ENCODE measurements at places on chromosomes 1 and 21.

DNA sequence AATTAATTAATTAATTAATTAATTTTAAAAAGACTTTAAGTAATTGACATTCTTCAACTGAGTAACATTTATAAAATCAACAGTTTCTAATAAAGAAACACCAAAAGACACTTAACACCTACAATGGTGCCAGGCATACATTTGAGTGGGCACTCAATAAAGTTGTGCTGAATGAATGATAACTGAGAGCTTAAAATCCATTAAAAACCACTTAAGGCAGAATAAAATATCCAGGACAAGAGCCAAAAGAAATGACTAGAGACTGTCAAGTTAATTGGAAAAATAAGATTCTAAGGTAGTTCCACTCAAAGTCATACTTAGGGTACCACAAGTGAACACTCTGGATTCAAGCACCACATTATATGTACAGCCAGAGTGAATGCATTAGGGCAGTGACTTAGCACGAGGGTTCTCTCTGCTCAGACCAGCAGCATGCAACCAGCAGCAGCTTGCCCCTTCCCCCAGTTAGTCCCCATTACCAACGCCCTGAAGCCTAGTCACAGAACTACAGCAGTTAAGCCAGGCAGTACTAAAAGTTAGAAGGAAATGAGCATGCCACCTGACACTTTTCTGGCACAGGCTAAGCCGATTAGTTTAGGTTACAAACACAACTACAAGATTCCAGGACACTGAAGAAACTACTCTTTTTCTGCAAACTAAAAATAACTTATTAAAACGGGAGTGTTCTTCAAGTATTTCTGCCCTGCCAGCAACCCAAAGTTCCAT lies 46.5 kb downstream of the LUZP1 start:
- no peak for DNase-seq

DNA sequence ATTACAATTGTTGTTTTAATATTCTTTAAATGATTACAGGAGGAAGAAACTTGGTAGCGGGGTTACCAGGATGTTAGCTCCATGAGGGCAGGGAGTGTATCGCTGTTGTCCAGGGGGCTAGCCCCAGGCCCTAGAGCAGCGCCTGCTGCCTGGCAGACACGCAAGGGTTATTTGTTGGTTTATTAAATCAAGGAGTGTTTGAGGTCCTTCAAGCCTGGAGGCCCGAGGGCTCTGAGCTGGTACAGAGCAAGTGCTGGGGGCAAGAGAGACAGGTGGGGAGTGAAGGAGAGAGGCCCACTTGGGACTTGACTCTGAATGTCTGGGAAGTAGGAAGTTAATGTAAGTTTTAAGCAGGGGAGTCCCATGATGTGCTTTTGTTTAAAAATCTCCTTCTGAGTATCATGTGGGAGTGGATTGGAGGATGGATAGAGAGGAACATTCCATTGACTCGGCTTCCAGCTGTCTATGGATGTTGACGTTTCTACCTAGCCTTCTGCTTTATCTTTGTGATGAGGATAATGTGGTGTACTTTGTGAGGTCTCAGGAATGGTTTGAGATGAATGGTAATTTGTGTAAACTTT lies 8.7 kb downstream of the ITSN1 start:
- no peak for DNase-seq

DNA sequence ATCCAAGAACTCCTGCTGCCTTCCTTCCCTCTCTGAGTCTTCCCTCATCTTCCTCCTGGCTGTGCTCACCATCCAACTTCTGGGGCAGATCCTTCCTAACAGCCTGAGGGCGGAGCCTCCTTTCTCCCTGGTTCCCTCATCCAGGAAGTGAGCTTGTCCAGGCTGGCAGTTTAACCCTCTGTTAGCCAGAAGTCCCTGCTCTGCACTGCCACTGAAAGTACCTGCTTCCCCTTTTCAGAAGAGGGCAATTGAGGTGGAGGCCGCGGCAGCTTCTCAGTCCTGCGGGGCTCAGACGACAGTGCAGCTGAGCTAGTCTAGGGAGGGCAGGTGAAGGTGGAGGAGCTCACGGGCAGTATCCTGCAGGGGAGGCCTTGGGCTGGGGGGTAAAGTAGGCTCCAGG lies 149.1 kb downstream of the FCRL5 start:
- no peak for DNase-seq

- no peak for DNase-seq
Measured at GRCh38 chr1:185661971-185662370, 72.2 kb upstream of the HMCN1 start.

GRCh38 chr1:92169214-92170005 lies 48.3 kb upstream of the C1orf146 start:
- DNase-seq, result no peak

- no peak for DNase-seq
Measured at GRCh38 chr1:64734287-64734652, 10.6 kb upstream of the RAVER2 start.

GRCh38 chr1:21300774-21301173 lies 10.5 kb upstream of the ECE1 start:
- no peak for DNase-seq

DNA sequence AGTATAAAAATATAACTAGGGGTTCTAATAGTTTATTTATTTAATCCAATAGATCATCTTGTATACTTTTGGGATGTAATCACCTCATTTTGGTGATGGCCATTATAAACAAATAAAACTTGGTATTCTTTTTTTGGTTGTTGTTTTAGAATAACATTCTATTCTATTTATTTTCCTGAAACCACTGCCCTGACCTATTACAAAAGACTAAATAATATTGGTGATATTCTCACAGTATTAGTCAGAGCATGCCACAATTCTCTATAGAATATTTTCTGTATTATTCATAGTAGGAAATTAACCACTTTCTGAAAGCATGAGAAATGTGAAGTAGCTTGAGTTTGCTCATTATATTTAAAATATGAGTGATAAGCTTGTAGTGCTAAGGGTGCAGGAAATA lies 54.1 kb upstream of the LRRC7 start:
- DNase-seq, result no peak

DNA sequence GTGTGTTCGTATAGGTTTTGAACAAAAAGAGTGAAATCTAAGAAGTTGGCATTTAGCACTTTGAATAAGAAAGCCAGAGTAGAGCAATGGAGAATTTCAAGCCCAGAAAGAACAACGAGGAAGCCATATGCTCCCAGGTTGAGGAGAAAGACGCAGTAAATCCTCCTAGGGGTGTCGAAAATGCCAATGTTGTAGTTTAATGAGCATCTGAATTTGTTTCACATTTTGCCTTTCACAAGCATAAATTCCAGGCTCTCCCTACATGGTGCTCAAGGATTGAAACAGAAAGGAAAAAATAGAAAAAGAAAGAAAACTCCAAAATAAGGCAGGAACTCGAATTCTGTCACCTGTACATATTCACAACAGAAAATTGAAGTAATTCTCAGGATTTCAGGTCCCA lies 264.7 kb upstream of the SGIP1 start:
- DNase-seq, result no peak

DNA sequence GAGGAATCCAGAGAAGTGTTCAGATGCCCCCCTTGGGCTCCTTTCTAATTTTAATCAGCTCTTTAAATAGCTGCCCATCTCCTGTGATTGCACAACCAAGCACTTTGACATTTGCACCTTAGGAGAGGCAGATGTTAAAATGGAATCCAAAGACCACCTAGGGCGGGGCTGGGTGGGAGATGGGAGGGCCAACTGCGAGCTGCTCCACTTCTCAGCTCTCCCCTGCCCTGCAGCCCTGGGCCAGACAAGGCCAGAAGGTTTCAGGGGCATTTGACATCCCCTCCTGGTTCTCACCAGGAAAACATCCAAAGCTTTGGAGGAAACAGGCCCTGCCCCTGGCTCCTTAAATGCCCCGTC lies 106.9 kb downstream of the DHRS3 start:
- DNase-seq, result no peak

DNA sequence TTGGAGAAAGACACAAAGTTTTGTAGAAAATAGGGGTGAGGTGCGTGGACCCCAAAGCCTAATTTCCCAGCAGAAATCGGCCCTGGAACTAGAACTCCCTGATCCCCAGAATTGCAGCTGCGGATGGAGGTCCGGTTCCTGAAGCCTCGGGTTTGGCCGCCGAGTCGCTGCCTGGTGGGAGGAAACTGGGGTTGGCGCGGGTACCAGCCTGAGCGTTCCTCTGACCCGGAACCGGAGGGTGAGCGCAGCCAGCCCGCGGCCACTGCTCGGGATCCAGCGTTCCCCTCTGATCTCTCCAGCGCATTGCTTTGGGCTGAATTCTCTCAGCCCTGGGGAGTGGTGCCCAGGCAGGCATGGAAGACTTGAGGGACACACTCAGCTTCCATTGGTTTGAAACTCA lies 1.6 kb downstream of the ST6GALNAC5 start:
- peak; percentile 78 for DNase-seq

- DNase-seq, result no peak
Measured at GRCh38 chr1:30286988-30287839, 436.2 kb downstream of the MATN1 start.

DNA sequence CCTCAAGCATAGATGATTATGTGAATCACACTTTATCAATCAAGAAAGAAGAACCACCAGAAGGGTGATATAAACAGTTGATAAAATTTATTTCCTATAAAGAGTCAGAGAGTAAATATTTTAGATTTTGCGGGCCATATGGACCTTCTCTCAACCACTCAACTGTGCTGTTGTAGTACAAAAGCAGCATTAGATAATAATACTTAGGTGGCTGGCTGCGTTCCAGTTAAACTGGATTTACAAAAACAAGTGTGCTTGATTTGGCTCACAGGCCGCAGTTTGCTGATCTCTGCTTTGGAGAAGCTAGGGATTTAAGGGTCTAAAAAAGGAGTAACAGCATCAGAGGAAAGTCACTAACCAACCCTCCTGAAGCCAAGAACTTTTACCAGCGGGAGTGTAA lies 1406.0 kb downstream of the KCNT2 start:
- no peak for DNase-seq

GRCh38 chr1:9233241-9233941 lies 1.2 kb upstream of the H6PD start:
- no peak for DNase-seq

DNA sequence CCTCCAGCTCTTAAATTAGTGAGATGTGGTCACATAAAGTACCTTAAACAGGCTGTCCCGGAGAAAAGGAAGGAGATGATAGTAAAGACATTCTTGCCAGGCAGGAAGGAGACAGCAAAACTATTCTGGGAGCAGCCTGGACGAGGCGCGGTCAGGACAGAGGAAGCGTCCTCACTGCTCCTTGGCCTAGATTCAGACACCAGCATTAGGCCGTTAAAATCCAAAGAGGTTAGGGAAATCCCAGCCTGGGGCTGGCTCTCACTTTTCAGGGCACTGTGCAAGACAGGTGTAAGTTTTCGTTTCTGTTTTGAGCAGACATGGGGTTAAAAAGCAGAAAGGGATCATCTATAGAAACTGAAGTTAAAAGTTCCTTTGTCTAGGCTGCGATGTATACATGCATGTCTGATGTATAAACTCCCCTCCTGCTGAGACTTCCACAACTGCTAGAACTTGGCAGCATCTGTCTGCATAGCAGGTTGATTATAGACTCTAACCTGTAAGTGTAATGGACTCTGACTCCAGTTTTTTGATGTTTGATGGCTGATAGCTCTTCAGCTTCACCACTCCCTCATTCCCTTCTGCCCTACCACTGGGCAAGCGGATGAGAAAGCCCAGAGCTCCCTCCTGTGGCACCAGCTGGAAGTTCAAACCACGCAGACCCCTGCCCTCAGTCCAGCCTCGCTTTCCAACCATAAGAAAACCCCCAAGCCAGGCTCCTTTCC lies 21.5 kb downstream of the STPG1 start:
- DNase-seq, result peak; percentile 60

- DNase-seq, result no peak
Measured at GRCh38 chr21:15978215-15978738, 248.5 kb downstream of the USP25 start.

DNA sequence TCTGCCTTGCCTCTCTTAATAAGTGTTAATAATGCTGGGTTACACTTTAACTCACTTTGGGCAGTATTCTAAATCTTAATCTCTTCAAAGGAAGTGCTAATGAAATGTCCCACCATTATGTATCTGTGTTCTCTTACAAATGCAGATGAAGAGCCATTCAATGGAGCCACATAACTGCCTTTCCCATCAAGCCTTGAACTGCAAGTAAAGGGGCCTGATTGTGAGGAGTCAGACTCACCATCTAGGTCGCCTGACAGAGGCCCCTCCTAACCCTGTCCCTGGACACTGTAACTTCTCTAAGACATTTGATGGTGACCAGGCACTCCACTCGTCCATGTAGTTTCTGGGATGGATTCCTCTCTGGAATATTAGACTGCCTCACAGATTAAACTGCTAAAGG lies 329.4 kb downstream of the KIF26B start:
- DNase-seq, result no peak

DNA sequence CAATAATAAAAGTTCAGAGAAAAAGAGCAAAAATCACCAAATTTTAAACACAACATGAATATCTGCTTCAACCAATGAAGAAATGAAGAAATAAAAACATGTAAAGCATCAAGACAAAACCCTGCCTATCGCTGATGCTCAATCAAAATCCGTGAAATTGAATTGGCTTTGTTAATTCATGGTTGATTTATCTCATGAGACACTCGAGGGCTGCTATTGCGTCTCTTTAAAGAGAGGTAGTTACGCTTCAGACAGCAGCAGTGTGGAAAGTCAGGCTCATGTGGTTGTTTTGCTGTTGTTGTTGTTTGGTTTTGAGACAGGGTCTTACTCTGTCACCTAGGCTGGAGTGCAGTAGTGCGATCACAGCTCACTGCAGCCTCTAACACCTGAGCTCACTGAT lies 65.5 kb upstream of the RGS7 start:
- DNase-seq, result no peak

- no peak for DNase-seq
Measured at GRCh38 chr1:3799976-3800685, 3.8 kb upstream of the LRRC47 start.

DNA sequence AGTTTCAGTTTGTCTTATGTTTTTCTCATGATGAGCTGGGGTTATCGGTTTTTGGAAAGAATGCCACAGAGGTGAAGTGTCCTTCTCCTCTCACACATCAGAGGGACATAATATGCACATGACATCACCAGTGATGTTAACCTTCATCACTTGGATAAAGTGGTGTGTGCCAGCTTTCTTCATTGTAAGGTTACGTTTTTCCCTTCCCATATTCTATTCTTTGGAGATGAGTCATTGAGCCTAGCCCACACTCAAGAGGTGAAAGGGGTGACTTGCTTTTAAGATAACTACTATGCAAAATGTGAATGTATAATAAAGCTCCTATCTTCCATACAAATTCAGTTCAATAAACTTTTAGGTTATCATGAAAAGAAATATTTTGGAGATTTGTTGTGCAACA lies 36.7 kb upstream of the MAGI3 start:
- no peak for DNase-seq

DNA sequence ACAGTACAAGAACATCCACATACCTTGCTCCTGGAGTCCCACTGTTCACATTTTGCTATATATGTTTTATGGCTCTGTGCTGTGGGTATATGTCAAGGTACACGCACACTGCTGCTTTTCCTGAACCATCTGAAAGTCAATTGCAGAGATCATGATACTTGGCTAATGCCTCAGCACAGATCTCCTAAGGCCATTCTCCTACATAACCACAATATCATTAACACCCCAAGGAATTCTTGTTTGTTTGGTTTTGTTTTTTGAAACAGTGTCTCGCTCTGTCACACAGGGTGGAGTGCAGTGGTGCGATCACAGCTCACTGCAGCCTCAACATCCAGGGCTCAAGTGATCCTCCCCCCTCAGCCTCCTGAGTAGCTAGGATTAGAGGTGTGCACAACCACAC lies 16.0 kb downstream of the CTNNBIP1 start:
- no peak for DNase-seq

- DNase-seq, result no peak
Measured at GRCh38 chr1:9228609-9229008, 6.0 kb upstream of the H6PD start.
